ENCODE measurements at places on chromosomes 3 and 15.

GRCh38 chr3:34851137-34851536 lies 788.2 kb upstream of the ARPP21 start:
- H3K4me1 ChIP-seq = peaks cover under 1% of the 10 kb centered on the region
- H3K36me3 ChIP-seq = no peaks in the 10 kb centered on the region
- DNase-seq = no peak

DNA sequence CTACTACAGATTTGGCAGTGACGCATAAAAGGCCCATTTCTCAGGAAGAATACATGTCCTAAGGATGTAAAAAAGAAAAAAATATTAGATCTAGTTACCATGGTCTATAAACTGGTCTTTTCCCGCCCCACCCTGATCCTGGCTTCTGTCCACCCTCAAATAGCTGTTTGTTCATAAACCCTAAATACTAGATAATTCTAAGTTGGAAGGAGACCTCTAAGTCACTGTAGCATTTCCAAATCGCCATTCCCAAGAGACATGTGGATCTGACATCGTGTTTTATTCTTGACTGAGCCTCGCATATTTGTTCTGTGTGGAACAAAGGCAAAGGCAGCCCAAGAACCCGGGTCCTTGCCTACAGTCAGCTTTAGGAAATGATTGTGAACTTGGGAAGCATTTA lies 49.0 kb downstream of the LMCD1 start:
- H3K4me3 ChIP-seq = no peak overlapping the region
- H3K4me1 ChIP-seq = peaks cover 57% of the 10 kb centered on the region
- H3K36me3 ChIP-seq = no peaks in the 10 kb centered on the region
- peak overlapping the region; percentile 20 for H3K27ac ChIP-seq
- no peak for DNase-seq
- no peaks in the 10 kb centered on the region for H3K27me3 ChIP-seq

DNA sequence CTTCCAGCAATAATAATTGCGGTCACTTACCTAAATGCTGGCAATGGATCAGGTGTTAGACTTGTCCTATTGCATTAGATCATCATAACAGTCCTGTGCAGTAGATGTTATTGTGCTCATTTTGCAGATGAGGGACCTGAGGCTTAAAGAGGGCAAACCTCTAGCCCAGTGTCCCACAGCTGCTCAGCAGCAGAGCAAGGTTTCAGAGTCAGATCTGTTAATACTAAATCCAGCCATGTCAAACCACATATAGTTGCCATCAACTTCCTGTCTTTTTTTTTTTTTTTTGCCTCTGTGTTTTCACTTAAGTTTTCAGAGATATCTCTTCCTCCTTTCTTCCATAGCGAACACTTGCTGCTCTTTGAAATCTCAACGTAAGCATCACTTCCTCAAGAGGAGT lies 12.1 kb downstream of the FEZF2 start:
- no peak overlapping the region for H3K4me3 ChIP-seq
- H3K27ac ChIP-seq = no peak overlapping the region
- peaks cover 47% of the 10 kb centered on the region for H3K27me3 ChIP-seq
- DNase-seq = no peak

DNA sequence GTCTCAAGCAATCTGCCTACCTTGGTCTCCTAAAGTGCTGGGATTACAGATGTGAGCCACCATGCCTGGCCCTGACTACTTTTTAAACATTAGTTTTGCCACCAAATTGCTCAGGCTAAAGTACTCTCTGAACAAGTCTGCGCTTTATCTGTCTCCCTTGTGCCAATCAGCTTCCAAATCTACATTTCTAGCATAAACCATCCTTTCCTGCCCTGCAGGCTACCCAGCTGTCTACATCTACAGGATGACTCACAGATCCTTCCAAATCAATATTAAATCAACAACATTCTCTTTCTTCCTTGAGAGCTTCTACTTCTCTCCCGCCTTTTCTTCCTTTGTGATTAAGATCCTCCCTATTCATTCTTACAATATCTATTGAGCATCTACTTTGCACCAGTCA lies 16.0 kb upstream of the ATOSA start:
- peaks cover 4% of the 10 kb centered on the region for H3K27me3 ChIP-seq
- H3K36me3 ChIP-seq = no peaks in the 10 kb centered on the region
- H3K27ac ChIP-seq = no peak overlapping the region

- no peak for DNase-seq
- H3K27me3 ChIP-seq = no peaks in the 10 kb centered on the region
- no peaks in the 10 kb centered on the region for H3K4me1 ChIP-seq
- no peak overlapping the region for H3K27ac ChIP-seq
Measured at GRCh38 chr3:56375654-56376053, 92.6 kb downstream of the ERC2 start.

GRCh38 chr15:27646531-27646930 lies 452.6 kb downstream of the OCA2 start:
- H3K36me3 ChIP-seq = no peaks in the 10 kb centered on the region
- DNase-seq = no peak
- H3K4me3 ChIP-seq = no peak overlapping the region
- H3K27ac ChIP-seq = no peak overlapping the region

DNA sequence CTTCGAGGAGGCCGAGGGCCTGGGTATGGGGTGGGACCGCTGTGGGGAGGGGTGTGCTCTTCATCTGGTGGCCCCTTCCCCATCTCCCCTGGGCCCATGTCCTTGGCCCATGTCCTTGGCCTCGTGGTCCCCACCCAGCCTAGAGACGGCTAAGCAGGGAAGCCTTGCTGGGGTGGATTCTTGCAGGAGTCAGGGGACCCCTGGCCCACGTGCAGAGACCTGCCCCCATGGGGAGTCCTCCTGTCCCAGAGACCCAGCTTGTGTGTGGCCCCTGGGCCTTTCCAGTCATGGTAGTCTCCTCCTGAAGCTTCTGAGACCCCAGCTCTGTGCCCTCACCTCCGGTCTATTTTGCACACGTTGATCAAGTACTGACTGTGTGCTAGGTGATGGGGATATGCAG lies 97.4 kb downstream of the TBC1D2B start:
- no peak overlapping the region for H3K4me3 ChIP-seq
- H3K27me3 ChIP-seq = no peaks in the 10 kb centered on the region
- no peak overlapping the region for H3K27ac ChIP-seq
- H3K4me1 ChIP-seq = peaks cover 6% of the 10 kb centered on the region
- no peaks in the 10 kb centered on the region for H3K36me3 ChIP-seq

GRCh38 chr3:107753494-107753893 lies 230.7 kb downstream of the BBX start:
- H3K4me1 ChIP-seq = no peaks in the 10 kb centered on the region
- no peak for DNase-seq
- no peak overlapping the region for H3K27ac ChIP-seq
- no peaks in the 10 kb centered on the region for H3K36me3 ChIP-seq
- H3K27me3 ChIP-seq = no peaks in the 10 kb centered on the region
- H3K4me3 ChIP-seq = no peak overlapping the region

DNA sequence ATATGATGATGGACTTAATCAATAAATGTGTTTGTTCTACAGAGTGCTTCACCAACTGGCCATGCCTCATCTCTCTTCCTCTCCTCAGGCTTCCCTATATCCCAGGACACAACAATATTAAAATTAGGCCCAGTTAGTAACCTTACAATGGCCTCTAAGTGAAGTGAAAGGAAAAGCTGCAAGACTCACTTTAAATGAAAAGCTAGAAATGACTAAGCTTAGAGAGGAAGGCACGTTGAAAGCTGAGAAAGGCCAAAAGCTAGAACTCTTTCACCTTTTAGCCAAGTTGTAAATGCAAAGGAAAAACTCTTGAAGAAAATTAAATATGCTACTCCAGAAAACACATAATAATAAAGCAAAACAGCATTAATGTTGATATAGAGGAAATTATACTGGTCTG lies 1010.3 kb downstream of the NAALADL2 start:
- no peak for DNase-seq
- no peaks in the 10 kb centered on the region for H3K27me3 ChIP-seq
- H3K4me1 ChIP-seq = no peaks in the 10 kb centered on the region
- H3K4me3 ChIP-seq = no peak overlapping the region
- H3K36me3 ChIP-seq = no peaks in the 10 kb centered on the region

DNA sequence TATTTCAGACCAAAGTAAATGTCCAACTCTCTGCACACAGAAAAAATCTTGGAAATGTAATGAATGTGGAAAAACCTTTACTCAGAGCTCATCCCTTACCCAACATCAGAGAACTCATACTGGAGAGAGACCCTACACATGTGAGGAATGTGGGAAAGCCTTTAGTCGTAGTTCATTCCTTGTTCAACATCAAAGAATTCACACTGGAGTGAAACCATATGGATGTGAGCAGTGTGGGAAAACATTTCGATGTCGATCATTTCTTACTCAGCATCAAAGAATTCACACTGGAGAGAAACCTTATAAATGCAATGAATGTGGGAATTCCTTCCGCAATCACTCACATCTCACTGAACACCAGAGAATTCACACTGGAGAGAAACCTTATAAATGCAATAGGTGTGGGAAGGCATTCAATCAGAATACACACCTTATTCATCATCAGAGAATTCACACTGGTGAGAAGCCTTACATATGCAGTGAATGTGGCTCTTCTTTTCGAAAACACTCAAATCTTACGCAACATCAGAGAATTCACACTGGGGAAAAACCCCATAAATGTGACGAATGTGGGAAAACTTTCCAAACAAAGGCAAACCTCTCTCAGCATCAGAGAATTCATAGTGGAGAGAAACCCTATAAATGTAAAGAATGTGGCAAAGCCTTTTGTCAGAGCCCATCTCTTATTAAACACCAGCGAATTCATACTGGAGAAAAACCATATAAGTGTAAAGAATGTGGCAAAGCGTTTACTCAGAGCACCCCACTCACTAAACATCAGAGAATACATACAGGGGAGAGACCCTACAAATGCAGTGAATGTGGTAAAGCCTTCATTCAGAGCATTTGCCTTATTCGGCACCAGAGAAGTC lies 8.0 kb upstream of the ZNF501 start:
- no peaks in the 10 kb centered on the region for H3K27me3 ChIP-seq
- no peaks in the 10 kb centered on the region for H3K4me1 ChIP-seq
- H3K4me3 ChIP-seq = no peak overlapping the region
- no peak for DNase-seq

- peak overlapping the region; percentile 38 for H3K4me3 ChIP-seq
- no peaks in the 10 kb centered on the region for H3K4me1 ChIP-seq
- H3K27ac ChIP-seq = peak overlapping the region; percentile 66
- H3K27me3 ChIP-seq = no peaks in the 10 kb centered on the region
Measured at GRCh38 chr3:72152551-72153476, 367.9 kb upstream of the PROK2 start.

- no peaks in the 10 kb centered on the region for H3K27me3 ChIP-seq
- H3K36me3 ChIP-seq = peaks cover 21% of the 10 kb centered on the region
- DNase-seq = no peak
- H3K4me3 ChIP-seq = peak overlapping the region; percentile 98
- peaks cover 60% of the 10 kb centered on the region for H3K4me1 ChIP-seq
- H3K27ac ChIP-seq = peak overlapping the region; percentile 93
Measured at GRCh38 chr3:16264174-16264707, 502 bp downstream of the DPH3 start.

GRCh38 chr3:102536456-102536855 lies 101.6 kb downstream of the ZPLD1 start:
- H3K36me3 ChIP-seq = no peaks in the 10 kb centered on the region
- H3K4me1 ChIP-seq = no peaks in the 10 kb centered on the region
- H3K27ac ChIP-seq = no peak overlapping the region
- DNase-seq = no peak

DNA sequence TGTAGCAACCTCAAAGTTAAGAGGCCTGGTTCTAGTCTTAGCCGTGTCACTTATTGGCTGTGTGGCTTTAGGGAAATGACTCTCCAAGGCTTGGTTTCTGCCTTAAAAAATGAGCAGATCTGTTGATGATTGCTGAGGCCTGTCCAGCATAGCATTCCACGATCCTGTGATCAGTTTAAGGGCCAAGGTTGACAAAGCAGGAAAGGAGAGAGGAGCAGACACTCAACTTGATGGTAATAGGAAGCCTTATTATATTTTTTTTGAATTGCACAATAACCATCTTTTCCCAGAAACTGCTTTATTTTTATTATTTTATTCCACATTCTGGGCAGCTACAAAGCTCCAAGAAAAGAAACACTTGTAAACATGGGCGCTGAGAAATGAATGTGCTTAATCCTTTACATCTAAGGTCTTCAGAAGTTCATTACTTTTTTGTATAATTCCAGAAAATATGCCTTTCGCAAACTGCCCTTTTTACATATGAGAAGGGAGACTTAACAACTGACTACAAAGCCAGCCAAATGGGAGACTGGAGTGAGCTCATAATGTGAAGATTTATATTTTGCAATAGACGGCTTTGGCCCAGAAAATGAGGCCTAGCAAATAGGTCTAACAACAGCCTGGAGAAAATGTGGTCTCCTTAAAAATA lies 241.0 kb downstream of the ATP8B4 start:
- no peak for DNase-seq
- H3K4me1 ChIP-seq = peaks cover 17% of the 10 kb centered on the region
- peaks cover 18% of the 10 kb centered on the region for H3K36me3 ChIP-seq

DNA sequence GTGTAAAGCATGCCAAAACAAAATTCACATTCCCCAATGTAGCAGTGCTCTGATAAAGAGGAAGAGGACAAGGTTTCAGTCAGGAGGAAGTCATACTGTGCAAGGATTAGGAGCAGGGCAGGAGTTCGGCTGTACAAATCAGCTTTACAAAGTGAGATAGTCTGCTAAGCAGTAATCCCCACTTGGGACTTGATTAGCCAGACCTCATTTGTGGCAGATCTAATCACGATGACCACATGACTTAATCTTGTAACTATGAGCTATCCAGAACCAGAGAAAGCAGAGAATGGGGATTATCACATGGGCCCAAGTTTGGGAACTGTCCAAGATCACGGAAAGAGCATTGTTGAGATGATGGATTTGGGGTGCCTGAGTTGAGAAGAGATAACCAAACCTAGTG lies 7.8 kb downstream of the DCBLD2 start:
- peaks cover 60% of the 10 kb centered on the region for H3K4me1 ChIP-seq
- no peaks in the 10 kb centered on the region for H3K36me3 ChIP-seq
- no peak overlapping the region for H3K4me3 ChIP-seq
- H3K27ac ChIP-seq = peak overlapping the region; percentile 21

DNA sequence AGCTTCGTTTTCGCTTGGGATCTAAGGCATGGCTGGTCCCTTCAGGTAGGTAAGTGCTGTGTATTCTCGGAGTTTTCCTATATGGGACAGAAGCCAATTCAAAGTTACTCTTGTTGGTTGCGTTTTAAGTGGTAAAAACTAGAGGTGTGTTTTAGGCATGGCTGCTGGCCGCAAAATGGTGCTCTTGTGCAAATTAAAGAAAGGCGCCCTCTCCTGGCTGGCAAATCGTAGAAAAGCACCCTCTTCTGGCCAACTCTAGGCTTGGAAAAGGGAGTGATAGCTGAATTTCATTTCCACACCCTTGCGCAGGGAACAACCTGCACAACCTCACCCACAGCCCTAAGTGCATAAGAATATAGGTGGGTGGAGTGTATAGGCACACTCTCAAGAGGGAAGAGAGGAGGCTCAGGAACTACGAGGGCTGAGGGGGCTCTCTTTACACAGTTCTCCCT lies 23.5 kb downstream of the DRD3 start:
- DNase-seq = no peak
- H3K4me3 ChIP-seq = no peak overlapping the region
- H3K27me3 ChIP-seq = peaks cover 13% of the 10 kb centered on the region
- peaks cover 10% of the 10 kb centered on the region for H3K4me1 ChIP-seq
- H3K27ac ChIP-seq = no peak overlapping the region

DNA sequence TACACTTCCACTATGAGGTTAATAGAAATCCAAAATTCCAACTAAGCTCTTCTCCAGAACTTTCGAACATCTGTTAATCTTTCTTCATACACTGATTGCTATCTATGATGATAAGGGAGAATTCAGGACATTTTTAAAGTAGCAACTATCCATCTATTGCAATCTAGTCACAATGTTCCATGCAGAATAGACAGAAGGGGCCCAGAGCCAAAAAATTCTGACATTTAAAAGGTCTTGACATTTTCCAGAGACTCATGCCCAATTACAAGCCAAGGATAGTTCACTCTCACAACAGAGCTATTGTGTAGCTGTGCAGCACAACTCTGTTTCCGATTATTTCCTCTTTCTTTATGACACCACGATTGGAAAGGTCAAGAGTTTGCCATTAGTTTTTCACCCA lies 999.7 kb upstream of the ALCAM start:
- H3K4me1 ChIP-seq = no peaks in the 10 kb centered on the region
- H3K4me3 ChIP-seq = no peak overlapping the region
- H3K27me3 ChIP-seq = no peaks in the 10 kb centered on the region
- H3K36me3 ChIP-seq = no peaks in the 10 kb centered on the region
- no peak for DNase-seq
